ENCODE measurements at places on chromosomes 11 and 22.

GRCh38 chr22:44331881-44332714 is 19.3 kb upstream of the SHISAL1 start:
- DNase-seq: no peak

- no peak for DNase-seq
Measured at GRCh38 chr22:43338766-43339345, 4.3 kb downstream of the SCUBE1 start.

GRCh38 chr11:45057938-45058646 is 88.3 kb upstream of the PRDM11 start:
- DNase-seq: no peak

- no peak for DNase-seq
Measured at GRCh38 chr22:35663371-35663770, 15.1 kb downstream of the APOL6 start.

DNA sequence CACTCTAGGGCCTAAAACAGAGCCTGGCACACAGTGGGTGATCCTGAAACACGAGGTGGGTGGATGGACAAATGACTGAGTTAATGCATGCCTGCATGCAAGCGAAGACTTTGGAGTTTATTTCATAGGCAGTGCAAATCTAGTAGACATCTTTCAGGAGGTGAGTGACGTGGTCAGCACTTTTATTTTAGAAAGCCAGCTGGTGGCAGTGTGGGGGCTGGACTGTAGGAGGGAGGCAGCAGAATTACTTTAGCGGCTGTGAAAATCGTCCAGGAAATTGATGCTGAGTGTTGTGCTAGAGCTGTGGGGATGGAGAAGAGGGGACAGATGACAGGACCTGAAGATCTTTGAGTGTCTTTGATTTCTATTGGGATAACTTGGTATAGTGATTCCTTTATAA is 47.1 kb downstream of the BMAL1 start:
- DNase-seq: no peak

GRCh38 chr11:8624698-8625097 is 30.7 kb upstream of the STK33 start:
- DNase-seq: no peak

DNA sequence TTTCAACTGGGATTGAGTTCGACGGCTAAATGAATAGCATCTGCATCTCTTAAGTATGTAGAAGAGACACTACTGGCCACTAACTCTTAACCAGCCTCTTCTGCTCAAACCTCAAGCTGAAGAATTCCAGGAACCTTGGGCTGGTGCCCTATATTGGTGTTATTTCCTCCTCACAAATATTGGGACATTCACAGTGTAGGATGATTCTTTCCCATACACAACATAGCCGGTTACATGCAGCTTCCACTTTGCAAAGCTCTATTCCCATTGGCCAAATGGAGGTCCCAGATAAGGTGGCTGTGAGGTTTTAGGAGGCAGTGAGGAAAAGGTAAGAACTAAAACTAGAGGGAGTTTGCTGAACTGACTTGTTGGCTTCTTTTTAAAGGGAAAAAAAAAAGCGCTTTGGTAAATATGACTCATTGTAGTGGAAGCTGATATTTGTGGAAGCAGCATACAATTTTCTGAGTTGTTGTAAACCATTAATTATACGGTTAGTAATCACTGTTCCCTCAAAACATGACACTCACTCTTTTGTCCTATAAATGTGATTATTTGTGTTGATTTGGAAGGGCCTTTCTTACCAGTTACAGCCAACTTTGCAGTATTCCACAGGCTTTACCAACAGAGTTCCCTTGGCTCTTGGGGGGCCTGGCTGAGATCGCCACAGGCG is 17.6 kb downstream of the C22orf31 start:
- no peak for DNase-seq

GRCh38 chr22:25848954-25849353 is 107.0 kb downstream of the MYO18B start:
- DNase-seq: no peak

DNA sequence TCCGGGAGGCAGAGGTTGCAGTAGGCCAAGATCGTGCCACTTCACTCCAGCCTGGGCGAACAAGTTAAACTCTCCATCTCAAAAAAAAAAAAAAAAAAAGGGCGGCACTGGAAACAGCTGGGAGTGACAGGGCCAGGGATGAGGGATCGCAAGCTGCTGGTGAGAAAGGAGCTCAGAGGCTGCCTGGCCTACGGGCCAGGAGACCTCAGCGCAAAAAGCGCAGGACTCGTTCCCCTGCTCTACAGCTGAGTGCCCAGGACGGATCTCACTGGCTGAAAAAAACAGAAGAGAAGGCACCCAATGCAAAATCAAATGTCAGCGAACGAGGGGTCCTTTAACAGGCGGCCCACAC is 650 bp upstream of the NUP50 start:
- DNase-seq: no peak

GRCh38 chr22:43077121-43077877 is 11.9 kb downstream of the TTLL1 start:
- DNase-seq: no peak
